ENCODE measurements at places on chromosomes 5 and 9. TPM values are rescaled to one million over a fixed set of nuclear protein-coding genes. Genes with fewer than 3 reads are reported as not detected.

- no peaks in the 10 kb centered on the region for H3K36me3 ChIP-seq
- no peak overlapping the region for H3K4me3 ChIP-seq
- H3K27ac ChIP-seq, result no peak overlapping the region
- DNase-seq, result no peak
Observed at GRCh38 chr9:97970165-97970564, 13.0 kb upstream of the ANP32B start.

DNA sequence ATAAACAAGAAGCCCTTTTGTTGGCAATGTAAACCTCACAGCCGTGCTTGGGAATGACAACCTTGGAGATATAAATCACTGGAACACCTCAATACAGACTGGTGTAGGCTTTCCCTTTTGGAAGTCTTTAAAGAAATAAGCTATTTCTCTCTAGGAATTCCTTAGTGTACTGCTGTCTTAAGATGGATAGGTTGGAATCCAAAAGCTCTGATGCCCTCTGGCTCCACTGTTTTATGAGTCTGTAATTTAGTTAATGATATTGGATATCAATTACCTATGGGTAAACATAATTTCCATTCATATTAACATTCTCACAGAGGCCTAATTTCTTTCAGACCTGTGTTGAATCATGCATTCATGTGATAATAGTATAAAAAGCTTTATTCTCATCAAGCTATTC lies 435.9 kb upstream of the MPDZ start:
- DNase-seq, result no peak
- H3K27ac ChIP-seq, result no peak overlapping the region
- H3K36me3 ChIP-seq, result no peaks in the 10 kb centered on the region

DNA sequence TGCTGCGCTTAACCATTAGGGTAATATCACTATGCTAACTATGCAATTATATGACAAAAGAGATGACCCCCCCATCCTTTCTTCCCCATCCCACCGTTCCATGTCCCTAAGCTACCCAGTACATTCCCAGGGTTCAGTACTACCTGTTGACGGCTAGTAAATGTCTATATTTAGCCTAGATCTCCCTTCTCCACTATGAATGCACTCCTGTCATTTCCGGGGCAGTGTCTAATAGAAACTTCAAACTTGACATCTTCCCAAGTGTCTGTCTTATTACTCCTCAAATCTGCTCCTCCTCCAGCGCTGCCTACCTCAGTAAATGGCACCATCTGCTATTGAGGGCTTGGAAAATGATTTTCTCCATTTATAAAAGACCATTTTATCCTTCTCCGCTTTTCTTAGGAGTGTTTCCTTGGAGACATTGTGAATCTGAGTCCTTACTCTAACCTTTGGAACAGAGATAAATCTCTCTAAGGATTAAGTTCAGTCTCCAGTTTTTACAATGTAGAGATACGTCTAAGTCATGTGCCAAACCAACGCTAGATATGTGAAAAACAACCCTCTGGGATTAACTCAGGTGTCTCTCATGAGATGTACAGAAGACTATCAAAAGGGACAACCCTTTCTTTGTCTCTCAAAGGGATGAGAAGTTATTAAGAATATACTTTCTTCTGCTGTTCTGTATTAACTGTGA lies 114.9 kb downstream of the BNC2 start:
- H3K4me3 ChIP-seq, result no peak overlapping the region
- no peaks in the 10 kb centered on the region for H3K36me3 ChIP-seq
- H3K27ac ChIP-seq, result no peak overlapping the region
- no peak for DNase-seq
- no peaks in the 10 kb centered on the region for H3K4me1 ChIP-seq

- H3K4me1 ChIP-seq, result peaks cover 21% of the 10 kb centered on the region
- no peaks in the 10 kb centered on the region for H3K36me3 ChIP-seq
- no peak overlapping the region for H3K27ac ChIP-seq
- peaks cover 71% of the 10 kb centered on the region for H3K27me3 ChIP-seq
- no peak for DNase-seq
- H3K4me3 ChIP-seq, result peak overlapping the region; percentile 60
Observed at GRCh38 chr5:180589771-180590542, 1.3 kb downstream of the SCGB3A1 start.

GRCh38 chr9:102652471-102652870 lies 342.7 kb upstream of the CYLC2 start:
- H3K4me3 ChIP-seq, result no peak overlapping the region
- H3K27ac ChIP-seq, result no peak overlapping the region
- H3K4me1 ChIP-seq, result no peaks in the 10 kb centered on the region
- no peak for DNase-seq

- H3K27ac ChIP-seq, result no peak overlapping the region
- no peak for DNase-seq
- H3K36me3 ChIP-seq, result peaks cover 52% of the 10 kb centered on the region
- H3K4me3 ChIP-seq, result no peak overlapping the region
- H3K27me3 ChIP-seq, result no peaks in the 10 kb centered on the region
- peaks cover 10% of the 10 kb centered on the region for H3K4me1 ChIP-seq
Observed at GRCh38 chr5:1827886-1828397, 26.7 kb downstream of the NDUFS6 start.

GRCh38 chr9:92003308-92004044 lies 53.4 kb upstream of the ROR2 start:
- DNase-seq, result no peak
- H3K4me3 ChIP-seq, result no peak overlapping the region
- no peaks in the 10 kb centered on the region for H3K36me3 ChIP-seq
- no peak overlapping the region for H3K27ac ChIP-seq

GRCh38 chr5:573976-574375 lies 38.2 kb upstream of the CEP72 start:
- no peaks in the 10 kb centered on the region for H3K4me1 ChIP-seq
- H3K36me3 ChIP-seq, result no peaks in the 10 kb centered on the region
- no peak overlapping the region for H3K4me3 ChIP-seq
- H3K27me3 ChIP-seq, result peaks cover 78% of the 10 kb centered on the region

DNA sequence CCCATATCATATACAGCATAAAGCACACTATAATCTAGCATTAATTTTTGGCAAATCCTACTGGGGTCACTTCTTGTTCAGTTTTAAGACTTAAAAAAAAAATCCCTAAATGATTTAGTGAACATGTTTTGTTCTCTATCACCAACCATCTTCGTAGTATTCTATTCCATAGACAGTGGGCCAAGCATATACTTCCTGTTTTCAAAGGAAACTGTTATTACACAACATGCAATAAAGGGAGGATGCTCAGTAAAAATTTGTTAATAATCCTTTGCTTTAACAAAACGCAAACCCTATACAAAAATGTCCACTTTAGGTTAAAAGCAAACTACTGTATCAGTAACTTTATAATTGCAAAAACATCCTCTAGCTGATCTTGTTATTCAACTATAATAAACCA lies 13.0 kb downstream of the CCNH start:
- peaks cover 85% of the 10 kb centered on the region for H3K36me3 ChIP-seq
- H3K4me3 ChIP-seq, result no peak overlapping the region
- H3K4me1 ChIP-seq, result peaks cover 12% of the 10 kb centered on the region
- H3K27ac ChIP-seq, result no peak overlapping the region

DNA sequence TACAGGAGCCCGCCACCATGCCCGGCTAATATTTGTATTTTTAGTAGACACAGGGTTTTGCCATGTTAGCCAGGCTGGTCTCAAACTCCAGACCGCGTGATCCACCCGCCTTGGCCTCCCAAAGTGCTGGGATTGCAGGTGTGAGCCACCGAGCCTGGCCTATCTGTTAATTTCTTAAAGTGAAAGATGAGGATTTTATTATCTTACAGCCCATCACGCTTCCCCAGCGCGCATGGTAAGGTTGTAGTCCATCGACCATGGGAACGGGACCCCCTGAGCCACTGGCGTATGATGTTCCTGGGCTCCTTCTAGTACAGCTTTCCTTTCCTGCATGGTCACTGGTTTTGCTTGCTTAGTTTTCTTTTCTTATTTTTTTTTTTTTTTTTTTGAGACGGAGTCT lies 8.7 kb downstream of the CDHR2 start:
- no peak overlapping the region for H3K27ac ChIP-seq
- DNase-seq, result no peak
- H3K4me3 ChIP-seq, result no peak overlapping the region

GRCh38 chr5:119389288-119390030 lies 33.6 kb downstream of the TNFAIP8 start:
- H3K27me3 ChIP-seq, result no peaks in the 10 kb centered on the region
- no peak for DNase-seq
- H3K27ac ChIP-seq, result no peak overlapping the region
- H3K4me1 ChIP-seq, result peaks cover 51% of the 10 kb centered on the region
- peaks cover 8% of the 10 kb centered on the region for H3K36me3 ChIP-seq

DNA sequence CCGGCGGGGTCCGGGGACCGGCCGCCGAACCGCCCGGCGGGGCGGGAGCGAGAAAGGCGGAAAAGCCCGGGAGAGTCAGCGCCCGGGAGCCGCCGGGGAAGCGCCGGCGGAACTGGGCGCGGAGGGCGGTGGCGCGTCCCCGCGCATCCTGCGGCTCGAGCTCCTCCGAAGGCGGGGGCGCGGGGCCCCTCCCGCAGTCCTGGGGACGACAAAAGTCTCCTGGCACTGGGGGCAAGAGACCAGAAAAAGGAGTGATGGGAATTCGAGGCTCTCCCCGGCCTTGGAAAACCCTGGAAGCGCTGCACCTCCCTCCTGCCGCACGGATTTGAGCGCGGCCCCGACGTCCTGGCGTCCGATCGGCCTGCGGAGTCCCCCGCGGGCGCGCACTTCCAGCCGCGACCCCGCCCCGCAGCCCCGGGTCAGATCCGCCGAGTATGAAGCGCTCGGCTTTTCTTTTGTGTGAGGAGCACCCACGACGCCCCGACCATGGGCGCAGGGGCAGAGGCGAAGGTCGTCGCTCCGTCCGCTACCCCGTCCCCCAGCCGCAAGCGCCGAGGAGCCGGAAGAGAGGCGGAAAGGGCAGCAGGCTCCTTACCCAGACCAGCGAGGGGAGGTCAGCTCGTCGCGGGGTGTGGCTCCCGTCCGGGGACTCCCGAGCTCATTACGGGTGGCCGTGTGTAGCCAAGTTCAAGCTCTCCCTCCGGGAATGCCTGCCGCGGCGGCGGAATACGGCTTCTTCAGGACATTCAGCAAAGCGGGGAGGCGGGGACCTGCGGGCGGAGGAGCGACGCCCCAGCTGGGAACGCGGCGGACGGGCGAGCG lies at the start of gene EPB41L4A:
TSS of gene EPB41L4A (minus strand) at position 114 of the 822 bp plus-strand sequence. CDS start 238 bp downstream, outside the sequence.
- no peaks in the 10 kb centered on the region for H3K36me3 ChIP-seq
- DNase-seq, result peak; percentile 73
- peaks cover 59% of the 10 kb centered on the region for H3K4me1 ChIP-seq
- no peaks in the 10 kb centered on the region for H3K27me3 ChIP-seq
- H3K27ac ChIP-seq, result peak within 1 kb of the TSS; percentile 95

DNA sequence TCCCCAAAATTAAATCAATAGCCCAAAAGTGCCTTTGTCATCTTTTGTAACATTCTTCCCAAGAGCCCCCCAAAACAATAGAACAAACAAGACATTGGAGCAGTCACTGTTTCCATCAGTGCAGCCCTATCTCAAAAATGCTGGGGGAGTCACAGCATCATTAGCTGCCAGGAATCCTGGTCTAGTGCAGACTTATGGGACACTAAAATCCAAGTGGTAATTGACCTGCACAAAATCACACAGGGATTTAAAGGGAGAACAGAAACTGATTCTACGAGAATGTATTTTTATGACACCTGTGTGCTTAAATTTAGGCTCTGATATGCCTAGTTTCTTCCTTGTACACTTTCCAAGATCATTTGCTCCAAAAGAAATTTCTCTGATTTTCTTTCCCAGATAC lies 172.9 kb downstream of the GLIS3 start:
- H3K4me3 ChIP-seq, result no peak overlapping the region
- H3K27me3 ChIP-seq, result no peaks in the 10 kb centered on the region
- H3K27ac ChIP-seq, result no peak overlapping the region
- no peak for DNase-seq

DNA sequence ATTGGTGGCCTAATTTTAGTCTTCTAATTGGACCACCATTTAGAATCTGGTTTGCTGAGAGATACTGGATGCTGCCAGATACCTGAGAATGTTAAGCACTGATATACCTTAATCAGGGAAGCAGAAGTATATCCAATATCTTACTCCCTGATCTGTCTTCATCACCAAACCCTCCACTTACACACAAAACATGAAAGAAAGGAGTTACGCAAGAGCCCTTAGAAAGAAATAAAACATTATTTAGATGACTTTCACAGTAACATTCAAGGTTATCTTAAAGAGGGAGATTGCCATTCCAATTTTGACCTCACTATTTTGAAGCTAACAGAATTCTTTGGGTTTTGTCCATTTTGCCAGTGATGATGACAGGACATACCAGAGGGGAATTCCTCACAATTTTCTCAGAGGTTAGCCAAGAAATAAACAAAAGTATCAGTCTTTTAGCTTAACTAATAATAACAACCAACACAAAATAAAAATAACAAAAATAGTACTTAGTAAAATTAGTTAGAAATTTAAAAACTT lies 496.1 kb downstream of the NFIB start:
- H3K36me3 ChIP-seq, result no peaks in the 10 kb centered on the region
- H3K4me1 ChIP-seq, result peaks cover 12% of the 10 kb centered on the region
- no peaks in the 10 kb centered on the region for H3K27me3 ChIP-seq
- no peak overlapping the region for H3K4me3 ChIP-seq
- no peak overlapping the region for H3K27ac ChIP-seq
- no peak for DNase-seq

DNA sequence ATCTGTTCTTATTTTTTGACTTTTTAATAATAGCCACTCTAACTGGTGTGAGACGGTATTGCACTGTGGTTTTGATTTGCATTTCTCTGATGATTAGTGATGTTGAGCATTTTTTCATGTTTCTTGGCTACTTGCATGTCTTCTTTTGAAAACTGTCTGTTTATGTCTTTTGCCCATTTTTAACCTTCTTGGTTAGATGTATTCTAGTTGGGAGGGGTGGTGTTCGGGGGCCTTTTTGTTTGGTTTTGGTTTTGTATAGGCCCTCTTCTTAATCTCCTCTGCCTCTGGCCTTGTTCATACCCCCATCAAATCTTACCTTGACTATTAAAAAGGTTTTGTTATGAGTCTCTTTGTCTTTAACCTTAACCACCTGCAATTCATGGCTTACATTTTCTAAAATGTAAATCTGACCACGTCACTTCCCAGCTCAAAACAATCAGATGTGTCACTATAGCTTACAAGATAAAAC lies 107.8 kb upstream of the NR4A3 start:
- H3K4me3 ChIP-seq, result no peak overlapping the region
- DNase-seq, result no peak
- no peaks in the 10 kb centered on the region for H3K36me3 ChIP-seq
- H3K4me1 ChIP-seq, result no peaks in the 10 kb centered on the region
- no peak overlapping the region for H3K27ac ChIP-seq
- no peaks in the 10 kb centered on the region for H3K27me3 ChIP-seq

DNA sequence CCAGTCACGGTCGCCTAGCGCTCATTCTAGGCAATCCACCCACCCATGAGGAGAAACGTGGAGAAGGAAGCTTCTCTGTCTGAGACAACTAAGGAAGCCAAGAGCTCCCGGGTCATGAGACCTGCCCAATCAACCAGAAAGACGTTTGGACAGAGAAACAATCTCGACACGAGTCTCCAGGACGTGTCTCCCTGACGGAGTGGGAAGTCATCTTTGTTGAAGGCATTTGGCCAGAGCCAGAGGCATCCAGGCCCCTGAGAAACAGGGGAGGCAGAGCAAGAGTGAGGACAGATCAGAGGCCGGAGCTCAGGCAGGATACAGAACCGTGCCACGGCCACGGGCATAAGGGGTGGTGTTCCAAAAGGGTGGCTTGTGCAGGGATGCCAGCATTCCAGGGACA lies 479.0 kb downstream of the SPATA31A7 start:
- H3K4me1 ChIP-seq, result no peaks in the 10 kb centered on the region
- H3K27me3 ChIP-seq, result no peaks in the 10 kb centered on the region
- H3K36me3 ChIP-seq, result no peaks in the 10 kb centered on the region
- no peak overlapping the region for H3K4me3 ChIP-seq
- no peak for DNase-seq

GRCh38 chr9:32603914-32604852 lies 31.2 kb upstream of the NDUFB6 start:
- H3K4me3 ChIP-seq, result no peak overlapping the region
- DNase-seq, result no peak
- H3K4me1 ChIP-seq, result no peaks in the 10 kb centered on the region

RAPGEF1 gene
- 95.9 TPM for total RNA-seq

ANKRD33B gene
- total RNA-seq, result 15.2 TPM

KIF3A gene
- total RNA-seq, result 11.9 TPM

CTSV gene
- total RNA-seq, result 0.14 TPM

Data from left ventricle myocardium inferior (tissue), 1 donor.